ENCODE measurements at places on chromosomes 7 and 10. TPM values are rescaled to one million over a fixed set of nuclear protein-coding genes. Genes with fewer than 3 reads are reported as not detected.

The AGMO gene
- 0.72 TPM for total RNA-seq

The KEL gene
- total RNA-seq, result not detected

The ACBD7 gene
- total RNA-seq, result 1.0 TPM

The MARVELD1 gene
- total RNA-seq, result 45.4 TPM

The ELOVL3 gene
- 0.19 TPM for total RNA-seq

The KIF11 gene
- total RNA-seq, result 39.3 TPM

Measured in A549 treated with RU486 at 1 μM for 4 hours (cell line).